ENCODE measurements at places on chromosomes 2 and 18.

- no peak for DNase-seq
Measured at GRCh38 chr2:7094231-7094741, 177.1 kb downstream of the RNF144A start.

GRCh38 chr2:229653531-229653930 lies 60.8 kb downstream of the DNER start:
- no peak for DNase-seq

GRCh38 chr2:132515010-132515409 lies 98.4 kb downstream of the GPR39 start:
- no peak for DNase-seq

DNA sequence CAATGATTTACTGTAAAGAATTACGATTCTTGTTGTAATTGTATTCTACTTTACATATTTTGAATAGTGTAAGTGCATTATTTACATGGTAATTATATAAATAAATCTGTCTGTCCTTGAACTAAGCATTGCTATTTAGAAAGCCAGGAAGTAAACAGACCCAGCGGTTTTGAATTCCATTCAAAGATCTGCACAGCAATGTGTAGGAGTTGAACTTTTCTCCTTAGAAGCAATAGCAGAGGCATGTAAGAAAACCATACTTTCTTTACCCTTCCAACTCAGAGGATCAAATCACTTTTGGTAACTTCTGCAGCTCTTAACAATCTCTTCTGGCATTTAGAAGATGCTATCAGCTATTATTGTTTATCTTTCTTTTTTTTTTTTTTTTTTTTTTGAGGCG lies 109.2 kb upstream of the VRK2 start:
- DNase-seq = no peak

- no peak for DNase-seq
Measured at GRCh38 chr2:109387221-109387735, 226.5 kb downstream of the SEPTIN10 start.

DNA sequence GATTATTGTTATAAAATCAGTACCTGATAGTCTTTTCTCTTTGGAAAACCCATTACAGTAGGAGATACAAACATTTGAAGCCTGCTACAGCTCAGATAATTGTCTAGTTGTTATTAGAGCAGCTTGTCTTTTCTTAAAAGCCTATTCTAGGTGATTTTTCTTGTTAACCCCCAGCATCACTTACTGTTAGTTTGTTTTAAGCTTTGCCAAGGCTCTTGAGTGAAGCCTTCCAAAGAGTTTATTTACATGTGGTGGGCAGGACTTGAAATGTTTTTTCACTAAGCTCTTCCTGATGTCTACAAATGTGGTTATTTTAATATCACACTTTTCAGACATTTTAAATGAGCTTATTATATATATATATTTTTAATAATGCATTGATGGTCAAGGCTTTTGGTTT lies 791.3 kb downstream of the PLCL1 start:
- no peak for DNase-seq

DNA sequence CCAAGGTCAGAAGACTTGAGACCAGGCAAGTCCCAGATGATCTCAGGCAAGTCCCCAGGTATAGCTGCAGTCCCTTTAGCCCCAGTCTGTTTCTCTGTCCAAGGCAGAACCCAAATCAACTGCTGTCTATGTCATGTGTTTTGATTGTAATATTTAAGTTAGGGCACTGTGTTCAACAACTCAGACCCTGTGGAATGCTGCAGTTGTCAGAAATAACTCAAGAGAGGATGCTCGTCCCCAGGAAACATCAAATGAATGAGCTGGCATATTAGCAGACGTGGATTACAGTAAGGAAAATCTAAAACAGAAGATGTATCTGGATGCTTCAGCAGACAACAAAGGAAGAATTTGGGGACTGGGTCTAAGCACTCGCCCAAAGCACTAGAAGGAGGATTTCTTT lies 70.1 kb downstream of the BCL11A start:
- DNase-seq = no peak

DNA sequence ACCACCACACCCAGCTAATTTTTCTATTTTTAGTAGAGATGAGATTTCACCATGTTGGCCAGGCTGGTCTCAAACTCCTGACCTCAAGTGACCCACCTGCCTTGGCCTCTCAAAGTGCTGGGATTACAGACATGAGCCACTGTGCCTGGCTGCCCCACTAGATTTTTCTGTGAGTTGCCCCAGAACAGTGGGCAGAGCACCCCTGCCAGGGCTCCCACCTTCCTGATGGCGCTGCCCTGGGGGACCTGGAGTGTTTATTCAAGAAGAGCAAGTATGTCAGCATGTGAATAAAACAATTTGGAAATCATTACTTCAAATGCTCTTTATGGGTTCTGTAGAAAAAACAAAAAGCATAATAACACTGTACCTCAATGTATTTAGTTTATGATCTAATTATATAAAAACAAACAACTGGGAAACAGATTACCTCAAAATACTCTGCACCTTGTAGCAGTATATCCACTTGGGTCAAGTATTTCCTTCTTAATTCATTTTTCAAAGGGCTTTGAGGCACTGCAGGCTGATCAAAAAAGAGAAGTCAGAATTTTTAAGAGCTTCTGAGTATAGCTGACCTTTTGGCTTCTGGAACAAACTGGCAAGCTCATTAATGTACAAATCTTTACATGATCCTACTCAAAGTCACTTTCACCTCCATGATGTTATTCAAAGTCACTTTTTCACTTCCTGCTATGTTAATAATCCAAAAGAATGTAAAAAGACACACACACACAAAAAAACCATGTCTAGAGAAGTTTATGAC lies 8.9 kb downstream of the HJURP start:
- DNase-seq = no peak
